CD4-positive, alpha-beta memory T cell (primary cell): ENCODE measurements at places on chromosomes 1 and 21.

GRCh38 chr1:240538776-240539430 is 73.1 kb downstream of the GREM2 start:
- no peak for DNase-seq

GRCh38 chr21:42105476-42106315 is 34.6 kb downstream of the UMODL1 start:
- DNase-seq: no peak

DNA sequence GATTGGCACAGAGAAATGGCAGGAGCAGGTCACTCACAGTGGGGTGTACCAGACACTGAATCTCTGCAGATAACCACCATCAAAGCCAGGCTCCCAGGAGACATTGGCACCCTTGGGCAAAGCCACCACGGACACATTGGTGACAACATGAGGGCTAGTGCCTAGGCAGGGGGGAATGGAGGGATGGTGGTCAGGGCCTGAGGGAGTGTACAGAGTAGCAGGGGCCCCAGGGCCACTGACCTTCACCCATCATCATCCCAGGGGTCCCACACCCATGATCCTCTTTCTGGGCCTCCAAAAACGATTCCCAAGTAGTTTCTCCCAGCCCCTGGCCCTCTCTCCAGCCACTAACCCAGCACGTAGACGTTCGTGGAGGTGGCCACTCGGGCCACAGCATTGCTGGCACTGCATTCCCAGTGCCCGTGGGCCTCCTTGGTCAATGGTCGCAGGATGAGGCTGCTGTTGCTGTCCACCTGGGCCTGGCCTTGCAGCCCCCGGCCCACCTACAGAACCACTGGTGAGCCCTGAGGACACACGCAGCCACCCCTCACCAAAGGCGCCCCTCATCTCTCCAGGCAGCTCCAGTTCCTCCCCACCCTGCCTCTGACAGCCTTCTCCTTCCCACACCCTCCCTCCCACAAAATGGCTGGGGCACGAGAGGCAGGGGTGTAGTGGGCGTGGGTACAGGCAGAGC is 5.9 kb upstream of the TAGLN2 start:
- no peak for DNase-seq

- DNase-seq: peak; percentile 18
These were observed 41.6 kb downstream of the NSL1 start for GRCh38 chr1:212749821-212750535.

- DNase-seq: no peak
These were observed 131.4 kb downstream of the ST6GALNAC5 start for GRCh38 chr1:76998582-76999223.

GRCh38 chr1:203756036-203756435 is 8.9 kb upstream of the LAX1 start:
- DNase-seq: no peak

GRCh38 chr1:234713859-234714258 is 103.9 kb upstream of the IRF2BP2 start:
- no peak for DNase-seq
